ENCODE measurements at places on chromosomes 4 and X. TPM values are rescaled to one million over a fixed set of nuclear protein-coding genes. Genes with fewer than 3 reads are reported as not detected.

EVC2 gene
- total RNA-seq = 11.5 TPM

AWAT2 gene
- total RNA-seq = not detected

ASB12 gene
- total RNA-seq = 1.2 TPM

GABRB1 gene
- total RNA-seq = 0.97 TPM

ATP1B4 gene
- total RNA-seq = not detected

DNA sequence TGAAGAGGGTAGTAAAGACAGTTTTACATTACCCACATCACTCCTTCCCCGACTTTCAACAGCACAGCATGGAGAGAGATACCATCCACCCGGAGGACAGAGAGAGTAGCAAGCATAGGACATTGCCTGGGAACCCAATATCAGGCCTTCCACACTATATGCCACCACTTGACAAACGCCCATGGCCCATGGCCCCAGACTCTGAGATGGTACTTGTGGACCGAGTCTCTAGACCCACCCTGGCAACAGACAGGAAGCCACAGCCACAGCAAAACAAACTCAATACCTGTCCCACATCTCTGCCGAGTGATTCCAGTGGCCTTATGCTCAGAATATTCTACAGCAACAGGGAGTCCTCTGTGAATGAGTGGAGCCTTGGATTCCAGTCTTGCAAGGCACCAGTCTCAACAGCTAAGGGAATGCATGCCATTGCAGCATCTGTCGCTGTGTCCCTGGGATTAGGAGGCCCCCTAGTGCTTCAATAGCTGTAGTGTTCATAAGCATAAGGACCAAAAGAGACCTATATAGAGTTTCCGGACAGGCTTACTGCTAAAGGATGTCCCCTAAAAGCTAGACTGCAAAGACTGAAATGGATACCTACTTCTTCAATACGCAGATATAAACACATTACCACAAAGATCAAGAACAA is 14.7 kb upstream of the CT55 start:
- DNase-seq = peak; percentile 71
- H3K27ac ChIP-seq = no peak overlapping the region
- H3K36me3 ChIP-seq = no peaks in the 10 kb centered on the region
- no peaks in the 10 kb centered on the region for H3K4me1 ChIP-seq
- no peak overlapping the region for H3K4me3 ChIP-seq

GRCh38 chr4:94127707-94128328 is 79.8 kb upstream of the SMARCAD1 start:
- no peak overlapping the region for H3K4me3 ChIP-seq
- H3K27me3 ChIP-seq = no peaks in the 10 kb centered on the region
- H3K4me1 ChIP-seq = no peaks in the 10 kb centered on the region
- peak; percentile 74 for DNase-seq
- H3K27ac ChIP-seq = no peak overlapping the region

DNA sequence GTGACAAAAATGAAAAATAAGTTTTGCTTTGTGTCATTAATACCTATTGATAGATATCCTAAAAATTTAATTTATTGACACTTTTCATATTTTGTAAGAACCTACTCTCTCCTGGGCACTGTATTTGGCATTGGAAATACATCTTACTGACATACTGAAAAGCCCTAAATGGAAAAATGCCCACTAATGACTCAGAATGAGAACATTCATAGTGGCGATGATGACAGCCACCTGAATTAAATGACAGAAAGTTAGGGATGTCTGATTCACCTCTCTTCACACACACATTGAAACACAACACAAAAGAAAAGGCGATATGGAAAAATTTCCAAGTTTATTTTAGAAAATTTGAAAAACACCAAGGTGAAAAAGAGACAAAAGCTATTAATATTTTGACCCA is 992.3 kb downstream of the STPG2 start:
- no peak for DNase-seq
- no peak overlapping the region for H3K27ac ChIP-seq
- H3K27me3 ChIP-seq = no peaks in the 10 kb centered on the region
- no peak overlapping the region for H3K4me3 ChIP-seq
- no peaks in the 10 kb centered on the region for H3K4me1 ChIP-seq

GRCh38 chr4:47641755-47642154 is 156.7 kb downstream of the ATP10D start:
- no peak overlapping the region for H3K4me3 ChIP-seq
- DNase-seq = no peak
- no peaks in the 10 kb centered on the region for H3K4me1 ChIP-seq
- H3K36me3 ChIP-seq = no peaks in the 10 kb centered on the region

GRCh38 chrX:130084631-130085237 is 25.6 kb downstream of the ELF4 start:
- H3K4me1 ChIP-seq = peaks cover 3% of the 10 kb centered on the region
- H3K27ac ChIP-seq = no peak overlapping the region
- no peaks in the 10 kb centered on the region for H3K36me3 ChIP-seq
- H3K4me3 ChIP-seq = no peak overlapping the region
- H3K27me3 ChIP-seq = no peaks in the 10 kb centered on the region

DNA sequence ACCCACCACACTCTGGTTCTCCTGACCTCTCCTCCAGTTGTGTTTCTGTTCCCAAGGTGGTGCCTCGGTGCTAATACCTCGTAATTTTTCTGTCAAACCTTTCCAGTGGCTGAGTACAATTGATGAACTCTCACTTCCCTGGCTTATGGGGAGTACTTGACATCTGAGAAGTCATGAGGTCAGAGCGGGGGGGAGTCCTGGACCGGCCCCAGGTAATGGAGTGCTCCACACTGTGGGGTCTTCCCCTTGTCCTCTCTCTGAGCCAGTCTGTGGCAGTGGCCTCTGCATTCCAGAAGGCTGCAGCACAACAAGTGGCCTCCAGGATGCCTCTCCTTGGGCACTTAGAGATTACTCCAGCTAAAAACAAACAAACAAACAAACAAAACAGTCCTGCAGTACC is 122.5 kb upstream of the TRIM2 start:
- H3K27me3 ChIP-seq = no peaks in the 10 kb centered on the region
- no peaks in the 10 kb centered on the region for H3K36me3 ChIP-seq
- H3K4me1 ChIP-seq = peaks cover 28% of the 10 kb centered on the region
- no peak overlapping the region for H3K27ac ChIP-seq
- DNase-seq = no peak
- H3K4me3 ChIP-seq = no peak overlapping the region

DNA sequence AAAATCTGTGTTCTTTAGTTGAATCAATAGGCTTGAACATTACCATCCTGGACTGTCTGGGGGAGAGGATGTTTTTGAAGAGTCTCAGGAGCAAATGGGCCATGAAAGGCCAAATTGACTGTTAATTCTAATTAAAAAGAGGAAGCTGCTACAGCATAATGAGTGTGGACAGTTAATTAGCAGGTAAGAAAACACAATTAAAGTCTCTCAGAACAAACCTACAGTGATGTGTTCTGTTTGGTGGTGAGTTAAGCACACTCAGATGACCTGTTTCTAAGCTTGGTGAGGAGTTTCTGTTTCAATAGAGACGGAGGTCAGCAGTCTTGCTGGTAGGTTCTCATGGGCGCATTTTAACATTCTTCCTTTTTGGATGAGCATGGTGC is 68.1 kb downstream of the DRD5 start:
- no peak overlapping the region for H3K27ac ChIP-seq
- H3K36me3 ChIP-seq = no peaks in the 10 kb centered on the region
- DNase-seq = no peak
- H3K4me3 ChIP-seq = no peak overlapping the region

DNA sequence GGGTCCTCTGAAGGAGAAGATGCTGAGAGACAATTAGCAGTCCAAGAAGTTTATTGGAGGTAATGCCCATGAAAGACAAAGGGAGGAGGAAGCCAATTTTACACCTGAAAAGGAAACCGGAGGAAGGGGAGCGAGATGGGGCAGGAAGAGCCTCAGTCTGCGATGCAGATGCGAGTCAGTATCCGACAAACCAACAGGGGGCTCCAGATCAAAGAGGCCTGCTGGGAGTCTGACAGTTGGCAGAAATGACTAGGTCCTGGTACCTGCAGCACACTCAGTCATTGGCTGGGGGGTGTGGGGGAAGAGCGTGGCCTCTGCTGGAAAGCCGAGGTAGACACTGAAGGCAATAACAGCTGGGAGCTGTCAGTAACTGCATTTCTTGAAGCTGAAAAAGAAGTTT is 231.1 kb upstream of the CENPE start:
- H3K4me3 ChIP-seq = peak overlapping the region; percentile 29
- DNase-seq = peak; percentile 88
- no peaks in the 10 kb centered on the region for H3K36me3 ChIP-seq
- peaks cover 45% of the 10 kb centered on the region for H3K4me1 ChIP-seq
- no peaks in the 10 kb centered on the region for H3K27me3 ChIP-seq

DNA sequence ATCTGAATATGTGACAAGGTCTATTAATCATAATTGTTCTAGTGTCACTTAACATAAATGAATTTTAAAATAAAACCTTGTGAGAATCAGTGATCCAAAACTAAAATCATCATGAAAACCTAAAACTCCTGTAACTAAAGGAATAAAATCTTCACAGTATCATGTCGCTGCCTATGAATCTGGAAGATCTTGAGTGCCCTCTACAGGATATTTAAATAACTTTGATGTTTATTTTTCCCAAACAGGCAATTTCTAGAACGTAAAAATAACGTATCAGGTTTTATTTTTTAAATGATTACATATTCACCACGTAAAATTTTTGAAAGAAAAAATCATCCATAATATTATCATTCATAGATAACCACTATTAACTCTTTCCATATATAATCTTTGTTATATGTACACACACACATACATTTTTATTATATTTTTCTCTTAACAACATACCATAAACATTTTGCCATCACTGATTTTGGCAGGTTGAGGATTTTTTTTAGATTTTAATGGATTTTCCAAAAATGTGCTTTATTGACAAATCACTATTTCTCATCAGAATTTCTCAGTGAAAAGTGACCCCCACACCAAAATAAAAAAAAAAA is 79.6 kb downstream of the COMMD8 start:
- no peaks in the 10 kb centered on the region for H3K36me3 ChIP-seq
- H3K4me3 ChIP-seq = no peak overlapping the region
- no peaks in the 10 kb centered on the region for H3K4me1 ChIP-seq
- H3K27ac ChIP-seq = no peak overlapping the region

- H3K27me3 ChIP-seq = no peaks in the 10 kb centered on the region
- no peaks in the 10 kb centered on the region for H3K4me1 ChIP-seq
- no peaks in the 10 kb centered on the region for H3K36me3 ChIP-seq
These were observed 15.3 kb upstream of the HPRT1 start for GRCh38 chrX:134444681-134445080.

DNA sequence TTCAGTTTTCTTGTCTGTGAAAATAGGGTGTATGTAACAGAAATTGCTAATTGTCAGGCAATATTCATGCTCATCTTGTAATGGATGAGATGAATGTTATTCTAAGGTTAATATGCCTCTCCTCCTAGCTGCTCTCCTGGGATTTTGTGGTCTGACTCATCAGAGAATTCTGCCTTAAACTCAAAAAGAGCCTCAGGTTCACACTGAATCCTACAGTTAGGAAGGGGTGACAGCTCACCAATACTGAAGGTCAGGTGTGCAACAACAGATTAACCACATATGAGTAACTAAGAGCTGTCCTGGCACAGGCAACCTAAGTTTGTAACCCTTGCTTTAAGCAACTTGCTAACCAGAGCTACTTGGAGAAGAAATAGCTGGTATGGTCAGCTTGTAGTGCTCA is 197.7 kb downstream of the SPATA18 start:
- H3K4me1 ChIP-seq = peaks cover 8% of the 10 kb centered on the region
- DNase-seq = no peak
- H3K27ac ChIP-seq = no peak overlapping the region
- no peaks in the 10 kb centered on the region for H3K36me3 ChIP-seq
- no peaks in the 10 kb centered on the region for H3K27me3 ChIP-seq

DNA sequence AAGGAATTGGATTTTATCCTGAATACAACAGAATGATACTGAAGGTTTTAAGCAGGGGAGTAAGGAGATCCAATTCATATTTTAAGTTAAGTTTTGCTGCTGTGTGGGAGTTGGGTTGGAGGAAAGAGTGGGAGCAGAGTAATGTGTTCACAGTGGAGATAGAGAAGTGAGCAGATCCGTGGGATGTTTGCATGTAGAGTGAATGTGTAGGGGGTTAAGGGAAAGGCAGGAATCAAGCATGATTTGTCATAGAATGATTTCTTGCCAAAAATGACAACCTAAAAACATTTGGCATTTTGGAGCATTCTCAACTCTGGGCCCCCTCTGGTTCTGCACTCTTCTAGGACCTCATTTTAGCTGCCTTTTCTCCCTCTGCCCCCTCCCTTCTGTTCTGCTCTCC is 76.6 kb downstream of the ARHGAP10 start:
- H3K4me3 ChIP-seq = no peak overlapping the region
- H3K27me3 ChIP-seq = no peaks in the 10 kb centered on the region
- H3K27ac ChIP-seq = peak overlapping the region; percentile 19
- no peaks in the 10 kb centered on the region for H3K36me3 ChIP-seq

GRCh38 chr4:188783606-188784160 is 644.4 kb downstream of the TRIML1 start:
- no peaks in the 10 kb centered on the region for H3K4me1 ChIP-seq
- H3K27ac ChIP-seq = no peak overlapping the region
- H3K4me3 ChIP-seq = no peak overlapping the region
- DNase-seq = no peak
- no peaks in the 10 kb centered on the region for H3K36me3 ChIP-seq

DNA sequence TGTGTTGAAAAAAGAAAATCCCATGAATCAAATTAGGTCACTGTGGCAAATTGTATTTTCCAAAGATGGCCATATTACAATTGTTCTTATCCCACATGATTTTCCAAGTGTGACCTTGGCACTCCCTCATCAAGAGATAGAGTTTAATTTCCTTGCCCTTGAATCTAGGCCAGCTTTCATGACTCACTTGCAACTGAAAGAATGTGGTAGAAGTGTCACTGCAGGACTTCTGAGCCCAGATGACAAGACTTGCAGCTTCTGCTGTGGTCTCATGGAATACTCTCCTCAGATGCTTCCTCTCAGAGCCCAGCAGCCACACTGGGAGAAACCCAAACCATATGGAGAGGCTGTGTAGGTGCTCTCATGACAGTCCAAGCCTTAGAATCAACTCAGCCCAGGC is 139.0 kb downstream of the ADAMTS3 start:
- no peak overlapping the region for H3K27ac ChIP-seq
- no peak for DNase-seq
- H3K27me3 ChIP-seq = no peaks in the 10 kb centered on the region
- no peaks in the 10 kb centered on the region for H3K4me1 ChIP-seq
- no peaks in the 10 kb centered on the region for H3K36me3 ChIP-seq

- no peak overlapping the region for H3K27ac ChIP-seq
- no peaks in the 10 kb centered on the region for H3K4me1 ChIP-seq
- H3K36me3 ChIP-seq = peaks cover 14% of the 10 kb centered on the region
- H3K4me3 ChIP-seq = no peak overlapping the region
- DNase-seq = no peak
- H3K27me3 ChIP-seq = no peaks in the 10 kb centered on the region
These were observed 37.9 kb downstream of the RBBP7 start for GRCh38 chrX:16832301-16832700.

DNA sequence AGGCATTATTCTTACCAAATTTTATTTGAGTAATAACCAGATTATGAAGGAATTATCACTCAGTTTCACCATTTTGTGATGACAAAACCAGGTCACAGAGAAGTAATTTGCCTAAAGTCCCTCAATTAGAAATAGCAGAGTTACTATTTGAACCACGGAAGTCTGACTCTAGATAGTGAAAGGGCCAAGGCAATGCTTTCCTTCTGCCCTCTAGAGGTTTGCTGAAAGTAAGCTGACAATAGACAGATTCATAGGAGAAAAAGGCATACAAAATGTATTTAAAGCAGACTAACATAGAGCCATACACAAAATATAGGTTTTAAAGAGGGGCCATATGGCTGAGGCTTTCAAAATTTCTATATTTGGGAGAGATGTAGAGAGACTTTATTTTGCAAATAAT is 43.1 kb downstream of the CXXC4 start:
- no peaks in the 10 kb centered on the region for H3K36me3 ChIP-seq
- no peak overlapping the region for H3K27ac ChIP-seq
- H3K27me3 ChIP-seq = no peaks in the 10 kb centered on the region
- peak; percentile 55 for DNase-seq

Data from GM23338 (cell line).